ENCODE measurements at places on chromosomes 7 and 10. TPM values are rescaled to one million over a fixed set of nuclear protein-coding genes. Genes with fewer than 3 reads are reported as not detected.

- H3K4me3 ChIP-seq, result no peak overlapping the region
- H3K36me3 ChIP-seq, result no peaks in the 10 kb centered on the region
- peaks cover 68% of the 10 kb centered on the region for H3K4me1 ChIP-seq
- no peaks in the 10 kb centered on the region for H3K27me3 ChIP-seq
- no peak overlapping the region for H3K27ac ChIP-seq
Observed at GRCh38 chr7:50153148-50153547, 60.1 kb upstream of the ZPBP start.

- H3K4me1 ChIP-seq, result no peaks in the 10 kb centered on the region
- H3K36me3 ChIP-seq, result peaks cover 3% of the 10 kb centered on the region
- no peaks in the 10 kb centered on the region for H3K27me3 ChIP-seq
- H3K27ac ChIP-seq, result no peak overlapping the region
Observed at GRCh38 chr10:129678186-129678585, 211.1 kb downstream of the MGMT start.

- H3K4me3 ChIP-seq, result no peak overlapping the region
- H3K4me1 ChIP-seq, result peaks cover 69% of the 10 kb centered on the region
- peaks cover 16% of the 10 kb centered on the region for H3K27me3 ChIP-seq
- H3K27ac ChIP-seq, result peak overlapping the region; percentile 88
Observed at GRCh38 chr10:95784279-95784913, 28.4 kb downstream of the ENTPD1 start.

- DNase-seq, result no peak
- no peak overlapping the region for H3K4me3 ChIP-seq
- H3K36me3 ChIP-seq, result peaks cover 15% of the 10 kb centered on the region
- H3K27ac ChIP-seq, result no peak overlapping the region
Observed at GRCh38 chr10:84310470-84310869, 17.9 kb upstream of the CCSER2 start.

DNA sequence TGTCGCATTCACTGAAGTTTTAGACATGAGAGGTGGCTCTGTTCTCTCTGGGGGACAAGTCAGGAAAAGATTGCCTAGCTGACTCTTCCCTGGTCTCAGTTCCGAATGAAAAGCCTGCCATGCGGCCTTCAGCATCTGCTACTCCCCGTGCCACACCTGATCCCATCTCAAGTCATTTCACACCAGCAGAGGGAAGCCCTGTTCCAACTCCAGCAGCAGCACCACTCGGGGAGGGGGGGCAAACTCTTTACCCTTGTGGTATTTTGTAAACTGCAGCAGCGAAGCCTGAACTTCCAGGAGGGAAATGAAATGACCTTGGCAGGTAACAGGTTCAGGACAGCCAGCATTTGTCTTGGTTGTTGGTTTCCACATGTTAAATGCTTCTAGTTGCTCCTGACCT, 13.8 kb downstream of the LRRC4 start:
- no peak overlapping the region for H3K27ac ChIP-seq
- peaks cover 9% of the 10 kb centered on the region for H3K36me3 ChIP-seq

DNA sequence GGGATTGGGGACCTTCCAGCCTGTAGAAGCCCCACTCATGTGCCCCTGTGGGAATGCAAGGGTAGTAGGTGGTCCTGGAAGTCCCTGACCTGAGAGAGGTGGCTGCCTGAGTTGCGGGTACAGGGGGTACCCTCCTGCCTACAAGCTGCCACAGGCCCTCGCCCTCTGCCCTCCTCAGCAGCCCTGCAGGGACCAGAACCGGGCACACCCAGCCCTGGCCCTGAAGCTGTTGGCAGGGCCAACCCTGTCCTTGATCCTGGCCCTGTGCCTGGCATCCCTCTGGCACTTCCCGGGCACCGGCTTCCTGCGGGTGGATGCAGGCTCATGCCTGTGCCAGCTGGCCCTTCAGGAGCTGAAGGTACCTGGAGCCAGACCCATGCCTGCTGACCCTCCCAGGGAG, 54.9 kb upstream of the ELN start:
- no peaks in the 10 kb centered on the region for H3K27me3 ChIP-seq
- no peak overlapping the region for H3K4me3 ChIP-seq
- no peak overlapping the region for H3K27ac ChIP-seq
- no peak for DNase-seq
- no peaks in the 10 kb centered on the region for H3K36me3 ChIP-seq
- peaks cover 9% of the 10 kb centered on the region for H3K4me1 ChIP-seq

- H3K4me3 ChIP-seq, result no peak overlapping the region
- no peak overlapping the region for H3K27ac ChIP-seq
- DNase-seq, result no peak
- H3K36me3 ChIP-seq, result no peaks in the 10 kb centered on the region
- no peaks in the 10 kb centered on the region for H3K4me1 ChIP-seq
Observed at GRCh38 chr10:124560377-124561105, 98.9 kb downstream of the LHPP start.

DNA sequence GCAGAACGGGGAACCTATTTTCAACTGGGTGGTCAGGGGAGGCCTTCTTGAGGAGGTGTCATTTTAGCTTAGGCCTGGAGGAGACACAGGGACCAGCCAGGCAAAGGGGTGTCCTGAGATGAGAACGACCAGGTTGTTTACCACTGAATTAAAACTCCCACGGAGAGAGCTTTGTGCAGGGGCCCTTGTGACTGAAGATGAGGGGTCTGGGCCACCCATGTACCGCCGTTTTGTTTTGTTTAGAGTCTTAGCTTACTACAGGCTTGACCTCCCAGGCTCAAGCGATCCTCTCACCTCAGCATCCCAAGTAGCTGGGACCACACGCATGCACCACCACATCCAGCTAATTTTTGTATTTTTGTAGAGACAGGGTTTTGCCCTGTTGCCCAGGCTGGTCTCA, 80.4 kb downstream of the FAM171A1 start:
- H3K27me3 ChIP-seq, result peaks cover 3% of the 10 kb centered on the region
- H3K4me1 ChIP-seq, result peaks cover 2% of the 10 kb centered on the region
- no peak for DNase-seq

DNA sequence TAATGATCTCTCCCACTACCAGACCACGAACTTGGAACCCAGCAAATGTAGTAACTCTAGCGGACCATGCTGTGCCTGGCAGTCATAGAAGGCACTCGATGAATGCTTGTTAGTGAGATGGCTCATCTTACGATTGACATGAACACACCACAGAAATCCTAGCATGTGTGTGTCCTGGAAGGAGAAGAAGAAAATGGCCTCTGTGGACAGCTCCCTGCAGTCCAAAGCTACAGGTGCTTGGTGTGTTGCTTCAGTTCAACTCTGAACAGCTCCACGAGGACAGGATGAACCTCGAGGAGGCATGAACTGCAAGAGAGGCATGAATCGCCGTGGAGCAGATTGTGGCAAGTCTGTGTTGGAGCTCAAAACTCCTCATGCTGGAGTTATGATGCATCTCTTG, 93.5 kb downstream of the KLF6 start:
- DNase-seq, result no peak
- no peaks in the 10 kb centered on the region for H3K27me3 ChIP-seq
- no peaks in the 10 kb centered on the region for H3K4me1 ChIP-seq
- no peak overlapping the region for H3K4me3 ChIP-seq
- H3K36me3 ChIP-seq, result no peaks in the 10 kb centered on the region

GRCh38 chr10:3339121-3339520, 166.5 kb upstream of the PITRM1 start:
- no peak for DNase-seq
- H3K27ac ChIP-seq, result no peak overlapping the region
- H3K4me1 ChIP-seq, result peaks cover 3% of the 10 kb centered on the region
- H3K27me3 ChIP-seq, result peaks cover 9% of the 10 kb centered on the region
- no peaks in the 10 kb centered on the region for H3K36me3 ChIP-seq

The HSPA12A gene
- total RNA-seq, result not detected

The TEX36 gene
- not detected for total RNA-seq

The TMEM176A gene
- not detected for total RNA-seq

The ANKRD22 gene
- not detected for total RNA-seq

The HTR5A gene
- total RNA-seq, result not detected

Data from activated CD8-positive, alpha-beta T cell treated with anti-CD3 and anti-CD28 coated beads, Interleukin-2, amount 10 ng/mL, durations not matched to agents 7 days and 5 days (primary cell).